ENCODE measurements at places on chromosomes 7 and 10. TPM values are rescaled to one million over a fixed set of nuclear protein-coding genes. Genes with fewer than 3 reads are reported as not detected.

The FBXL13 gene
- 2.9 TPM for polyA plus RNA-seq

The MMP21 gene
- polyA plus RNA-seq, result 0.26 TPM

The FGFR2 gene
- polyA plus RNA-seq, result 104 TPM

The ZNF853 gene
- 13.3 TPM for polyA plus RNA-seq

The SLC13A1 gene
- polyA plus RNA-seq, result 24.0 TPM

The TMEM213 gene
- 35.2 TPM for polyA plus RNA-seq

The MYPN gene
- 0.05 TPM for polyA plus RNA-seq

The DHX32 gene
- 24.2 TPM for polyA plus RNA-seq
